NCI-H526 (cell line): ENCODE measurements at places on chromosomes 7 and 10.
A peak's percentile ranks its signal among the peaks of the same experiment; 100 is the strongest.

DNA sequence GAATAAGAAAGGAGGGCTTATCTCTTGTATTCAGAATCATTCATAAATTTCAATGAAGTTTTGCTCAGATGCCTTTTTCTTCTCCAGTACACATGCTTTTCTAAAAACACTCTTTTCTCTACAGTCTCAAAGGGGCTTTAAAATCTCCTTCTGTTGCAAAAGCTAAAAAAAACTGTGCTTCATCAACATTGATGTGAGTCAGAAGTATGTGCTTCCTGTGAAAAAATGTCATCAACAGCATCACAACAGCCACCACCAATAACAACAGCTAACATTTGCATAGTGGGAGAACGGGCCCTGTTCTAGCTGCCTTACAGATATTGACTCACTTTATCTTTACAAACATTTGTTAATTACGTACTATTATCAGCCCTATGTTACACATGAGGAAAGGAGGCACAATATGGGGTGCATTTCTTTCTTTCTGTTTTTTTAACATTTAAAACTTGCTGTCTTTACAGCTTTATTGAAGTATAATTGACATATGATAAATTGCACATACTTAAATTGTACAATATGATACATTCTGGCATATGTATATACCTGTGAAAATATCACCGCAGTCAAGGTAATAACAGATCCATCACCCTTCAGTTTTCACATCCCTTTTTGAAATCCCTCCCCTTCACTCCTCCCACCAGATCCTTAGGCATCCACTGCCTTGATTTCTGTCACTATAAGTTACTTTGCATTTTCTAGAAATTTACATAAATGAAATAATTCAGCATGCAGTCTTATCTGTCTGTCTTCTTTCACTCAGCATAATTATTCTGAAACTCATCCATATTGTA, 1605.4 kb upstream of the LRRTM3 start:
- DNase-seq = no peak

DNA sequence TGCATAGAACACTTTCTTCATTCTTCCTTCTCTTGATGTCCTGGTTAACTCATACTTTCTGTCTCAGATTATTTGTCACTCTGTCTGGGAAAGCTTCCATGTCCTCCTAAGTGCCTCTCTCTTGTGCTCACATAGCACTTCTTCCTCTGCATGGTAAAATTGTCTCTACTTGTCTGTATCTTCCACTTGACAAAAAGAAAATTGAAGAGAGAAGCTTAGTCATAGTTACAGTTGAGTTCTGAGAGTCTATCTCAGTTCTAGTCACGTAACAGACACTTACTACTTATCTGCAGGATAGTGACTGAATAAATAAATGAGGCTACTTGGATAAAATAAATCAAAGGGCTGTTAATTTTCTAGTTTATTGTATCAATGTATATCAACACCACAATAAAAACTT, 458.1 kb downstream of the HTR7 start:
- DNase-seq = no peak

GRCh38 chr10:26464632-26465280, 26.6 kb downstream of the APBB1IP start:
- no peak for DNase-seq

DNA sequence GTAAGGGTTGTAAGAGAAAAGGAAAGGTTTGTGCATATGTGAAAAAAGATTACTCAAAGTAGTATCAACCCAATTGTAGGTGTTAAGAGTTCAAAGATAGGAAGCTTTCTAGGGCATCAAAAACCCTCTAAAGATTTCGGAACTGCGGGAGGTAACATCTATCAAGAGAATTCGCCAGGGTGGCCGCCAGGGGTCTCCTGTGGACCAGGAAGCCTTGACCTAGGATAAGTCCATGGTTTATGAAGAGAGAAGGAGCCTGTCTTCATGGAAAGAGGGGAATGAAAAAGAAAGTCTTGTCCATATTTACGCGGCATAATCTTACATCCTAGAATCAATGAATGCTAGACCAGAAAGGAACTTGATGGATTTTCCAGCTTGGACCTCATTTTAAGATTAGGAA, 140.7 kb upstream of the CALCR start:
- DNase-seq = peak; percentile 49

DNA sequence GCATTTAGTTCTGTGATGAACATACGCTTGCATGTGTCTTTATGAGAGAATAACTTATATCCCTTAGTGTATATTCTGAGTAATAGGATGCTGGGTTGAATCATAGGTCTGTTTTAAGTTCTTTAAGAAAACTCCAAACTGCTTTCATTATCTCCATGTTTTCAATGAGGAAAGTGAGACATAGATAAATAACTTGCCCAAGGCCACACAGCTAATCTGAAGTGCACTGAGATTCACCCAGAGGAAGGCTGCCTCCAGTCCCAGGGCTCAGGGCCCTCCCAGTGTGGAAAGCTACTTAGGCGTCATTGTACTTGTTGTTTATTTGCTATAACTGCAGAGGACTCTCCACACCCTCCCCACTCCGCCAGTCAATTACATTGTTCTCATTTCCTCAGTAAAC, 126.7 kb downstream of the INHBA start:
- no peak for DNase-seq

DNA sequence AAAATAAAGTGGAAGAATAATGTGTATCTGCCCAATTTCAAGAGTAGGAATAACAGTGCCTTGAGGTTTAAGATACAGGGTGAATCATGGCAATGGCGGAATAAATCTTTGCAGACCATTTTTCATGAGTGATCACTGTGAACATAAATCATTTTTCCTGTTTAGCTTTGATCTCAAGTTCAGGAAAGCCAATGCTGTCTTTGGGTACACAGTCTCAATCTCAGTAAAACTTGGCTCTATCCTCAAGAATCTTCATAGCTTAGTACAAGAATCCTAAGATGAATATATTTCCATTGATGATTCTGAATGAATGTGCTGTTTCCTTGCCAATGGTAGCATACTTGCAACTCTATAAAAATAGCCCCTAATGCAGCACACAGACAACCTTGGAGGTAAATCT, 6.8 kb downstream of the NAMPT start:
- DNase-seq = no peak

GRCh38 chr7:71442492-71443190, 310.7 kb downstream of the GALNT17 start:
- DNase-seq = no peak

GRCh38 chr10:15760681-15761080, 41.0 kb upstream of the ITGA8 start:
- DNase-seq = no peak

DNA sequence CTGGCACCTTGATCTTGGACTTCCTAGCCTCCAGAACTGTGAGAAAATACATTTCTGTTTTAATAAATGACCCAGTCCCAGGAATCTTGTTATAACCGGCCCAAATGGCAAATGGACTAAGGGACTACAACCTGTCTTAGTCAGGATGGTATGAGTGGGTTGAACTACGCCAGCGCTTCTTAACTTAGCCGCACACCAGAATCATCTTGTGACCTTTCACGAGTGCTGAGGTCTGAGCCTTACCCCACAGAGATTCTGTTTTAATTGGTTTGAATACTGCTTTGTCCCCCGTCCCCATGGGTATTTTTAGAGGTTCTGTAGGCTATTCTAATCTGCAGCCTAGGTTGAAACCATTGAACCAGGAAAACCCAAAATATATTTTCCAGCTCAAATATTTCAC, 48.0 kb downstream of the PFKFB3 start:
- no peak for DNase-seq

DNA sequence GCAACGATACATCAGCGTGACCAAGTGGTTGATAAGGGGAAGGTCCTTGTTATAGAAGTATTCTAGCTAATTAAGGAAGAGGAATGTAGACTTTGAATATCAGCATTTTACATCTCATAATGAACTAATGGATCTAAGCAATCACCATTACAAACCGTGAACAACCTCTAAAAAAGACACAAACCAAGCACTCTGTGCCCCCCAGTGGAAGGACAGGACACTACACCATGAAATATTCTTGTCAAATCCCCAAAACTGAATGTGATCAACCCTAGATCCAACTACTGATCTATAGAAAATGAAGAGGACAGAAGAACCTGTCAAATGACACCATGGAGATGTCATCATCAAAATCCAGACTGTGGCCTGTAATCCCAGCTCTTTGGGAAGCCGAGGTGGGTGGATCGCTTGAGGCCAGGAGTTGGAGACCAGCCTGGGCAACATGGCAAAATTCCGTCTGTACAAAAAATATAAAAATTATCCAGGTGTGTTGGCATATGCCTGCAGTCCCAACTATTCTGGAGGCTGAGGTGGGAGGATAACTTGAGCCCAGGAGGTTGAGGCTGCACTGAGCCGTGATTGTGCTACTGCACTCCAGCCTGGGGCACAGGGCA, 111.3 kb upstream of the CARD11 start:
- peak; percentile 70 for DNase-seq

- DNase-seq = no peak
Measured at GRCh38 chr7:55120501-55121198, 101.8 kb downstream of the EGFR start.

DNA sequence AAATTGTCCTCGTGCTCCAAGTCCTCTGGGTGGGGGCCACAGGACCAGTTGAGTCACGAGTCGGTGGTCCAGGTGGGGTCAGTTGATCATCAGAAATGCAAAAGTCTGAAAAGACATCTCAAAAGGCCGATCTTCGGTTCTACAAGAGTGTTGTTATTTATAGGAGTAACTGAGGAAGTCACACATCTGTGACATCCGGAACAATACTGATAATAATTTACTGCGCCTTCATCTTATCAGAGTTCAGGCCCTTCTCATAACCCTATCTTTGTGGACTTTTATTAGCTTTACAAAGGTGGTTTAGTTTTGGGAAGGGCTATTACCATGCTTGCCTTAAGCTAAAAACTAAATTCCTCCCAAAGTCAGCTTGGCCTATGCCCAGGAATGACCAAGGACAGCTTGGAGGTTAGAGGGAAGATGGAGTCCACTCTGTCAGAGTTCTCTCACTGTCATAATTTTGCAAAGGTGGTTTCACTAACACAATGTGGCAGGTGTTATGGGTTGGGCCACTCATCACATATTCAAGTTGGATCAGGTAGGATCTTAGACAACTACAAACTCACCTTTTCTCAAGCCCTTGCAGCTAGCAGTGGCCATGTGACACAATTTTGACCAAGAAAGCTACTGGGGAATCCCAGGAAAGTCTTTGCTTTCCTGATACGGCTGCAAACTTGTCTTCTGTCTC, 54.7 kb upstream of the CHST3 start:
- no peak for DNase-seq

- DNase-seq = no peak
Measured at GRCh38 chr10:44931621-44932516, 20.7 kb downstream of the TMEM72 start.

- no peak for DNase-seq
Measured at GRCh38 chr10:30219971-30220751, 128.9 kb downstream of the MTPAP start.

DNA sequence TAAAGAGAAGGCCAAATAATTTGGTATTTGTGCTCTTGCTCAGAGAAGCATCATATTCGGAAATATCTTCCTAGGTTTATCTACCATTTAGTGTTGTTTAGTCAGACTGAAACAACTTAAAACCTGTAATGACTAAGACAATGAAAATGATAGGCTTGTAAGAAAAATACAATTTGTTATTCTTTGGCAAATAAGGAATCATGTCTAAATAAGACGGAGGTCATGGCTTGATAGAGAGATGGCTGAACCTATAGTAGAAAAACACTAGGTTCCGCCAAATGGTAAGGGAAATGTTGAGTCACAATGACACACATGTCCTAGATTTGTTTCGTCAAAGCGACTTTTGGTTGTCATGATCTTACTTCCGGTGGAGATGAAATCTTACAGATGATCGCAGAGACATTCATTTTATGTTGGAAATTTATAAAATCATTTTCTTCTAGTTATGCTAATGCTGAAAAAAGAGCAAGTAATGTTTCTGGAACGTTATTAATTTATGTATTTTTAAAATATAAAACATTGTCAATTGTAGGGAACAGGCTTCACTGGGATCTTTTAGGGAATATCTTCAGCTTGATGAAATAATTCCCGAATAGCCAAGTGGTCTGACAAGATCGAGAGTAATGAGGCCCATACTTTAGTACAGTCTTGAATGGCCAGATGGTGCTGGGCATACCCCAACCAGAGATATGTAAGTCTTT, 1.0 kb downstream of the SRGN start:
- no peak for DNase-seq

- no peak for DNase-seq
Measured at GRCh38 chr7:101108961-101109360, 17.9 kb upstream of the SERPINE1 start.
